ENCODE measurements at places on chromosomes 12 and 14.

DNA sequence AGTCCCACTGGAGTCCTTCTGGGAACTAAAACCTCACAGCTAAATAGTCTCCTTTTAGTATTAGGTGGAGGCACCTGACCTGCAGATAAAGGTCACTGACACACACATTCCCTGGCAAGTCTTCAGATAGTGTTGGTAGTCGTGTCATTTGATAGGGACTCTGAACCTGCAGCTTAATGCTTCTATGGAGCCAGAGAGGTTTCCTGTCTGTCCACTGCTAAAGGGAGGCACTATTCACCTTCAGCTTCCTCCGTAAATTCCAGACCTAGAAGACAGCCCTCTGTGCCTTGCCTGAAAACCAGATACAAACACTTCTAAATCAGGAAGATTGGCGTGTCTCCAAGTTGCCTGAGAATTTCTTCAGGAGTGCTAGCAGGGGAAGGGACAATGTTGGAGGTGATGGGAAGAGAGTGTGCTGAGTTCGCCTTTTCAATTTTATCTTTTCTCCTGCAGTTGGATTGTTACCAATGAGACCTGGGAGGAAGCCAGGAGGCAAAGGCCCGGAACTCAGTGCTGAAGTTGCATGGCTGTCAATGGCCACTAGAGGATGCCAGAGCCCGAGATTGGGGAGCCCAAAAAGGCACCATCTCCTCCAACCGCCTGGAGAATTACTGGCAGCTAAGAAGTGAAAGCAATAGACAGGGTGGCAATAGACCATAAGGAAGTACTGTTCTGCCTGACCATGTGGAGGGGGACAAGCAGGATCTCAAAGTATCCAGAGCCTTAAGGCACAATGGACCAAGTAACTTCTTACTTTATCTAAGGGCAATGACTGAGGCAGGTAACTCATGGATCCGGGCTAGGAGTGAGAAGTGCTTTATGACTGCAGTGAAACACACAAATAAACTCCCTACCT lies 81.6 kb upstream of the SCAF11 start:
- DNase-seq: peak; percentile 63

DNA sequence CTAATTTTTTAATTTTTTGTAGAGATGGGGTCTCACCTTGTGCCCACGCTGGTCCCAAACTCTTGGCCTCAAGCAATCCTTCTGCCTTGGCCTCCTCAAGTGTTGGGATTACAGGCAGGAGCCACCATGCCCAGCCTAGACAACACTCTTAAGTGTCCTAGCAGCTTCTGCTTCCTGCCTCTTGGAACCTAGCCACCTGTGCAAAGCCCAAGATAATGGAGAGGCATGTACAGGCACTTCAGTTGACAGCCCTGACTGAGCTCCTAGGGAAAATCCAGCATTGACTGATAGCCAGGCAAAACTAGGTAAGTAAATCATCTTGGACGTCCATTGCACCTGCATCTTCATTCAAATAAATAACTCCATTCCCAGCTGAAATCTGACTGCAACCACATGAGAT lies 15.5 kb downstream of the COX14 start:
- no peak for DNase-seq

- DNase-seq: no peak
These were observed 233.3 kb downstream of the CCDC59 start for GRCh38 chr12:82124711-82125380.

DNA sequence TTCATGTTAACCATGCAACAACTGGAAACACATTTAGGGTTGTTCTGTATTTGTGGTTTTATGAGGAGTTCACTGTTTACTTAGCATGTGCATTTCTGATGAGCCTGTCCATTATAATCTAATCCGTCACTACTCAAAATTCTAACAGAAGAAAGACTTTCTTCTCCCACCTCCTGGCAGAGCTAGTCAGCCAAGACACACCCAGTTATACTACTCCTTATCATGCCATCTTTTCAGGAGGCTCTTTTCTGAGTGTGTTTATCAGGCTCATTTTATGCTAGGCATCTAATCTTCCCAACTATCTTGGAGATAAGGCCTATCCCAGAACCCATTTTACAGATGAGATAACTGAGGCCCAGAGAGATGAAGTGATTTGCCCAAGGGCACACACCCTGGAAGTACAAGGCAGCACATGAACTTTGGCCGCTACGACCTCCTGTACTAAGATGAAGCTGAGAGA lies 10.4 kb upstream of the MED13L start:
- DNase-seq: no peak

DNA sequence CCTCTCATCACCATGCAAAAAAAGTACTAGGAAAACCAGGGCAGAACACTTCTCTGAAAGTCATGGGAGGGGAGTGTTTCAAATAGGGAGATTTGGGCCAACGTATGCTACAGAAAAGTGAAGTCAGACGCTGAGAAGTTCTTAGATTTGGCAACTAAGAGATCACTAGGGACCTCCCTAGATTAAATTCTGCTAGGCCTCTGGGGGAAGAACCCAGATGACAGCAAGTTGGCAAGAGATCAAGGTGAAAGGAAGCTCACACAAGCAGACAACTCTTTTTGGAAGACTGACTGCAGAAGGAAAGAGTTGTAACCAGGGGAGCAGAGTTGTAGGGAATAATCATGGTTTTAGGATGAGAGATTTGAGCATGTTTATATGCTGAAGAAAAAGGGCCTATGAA lies 20.7 kb downstream of the IQSEC3 start:
- DNase-seq: no peak

DNA sequence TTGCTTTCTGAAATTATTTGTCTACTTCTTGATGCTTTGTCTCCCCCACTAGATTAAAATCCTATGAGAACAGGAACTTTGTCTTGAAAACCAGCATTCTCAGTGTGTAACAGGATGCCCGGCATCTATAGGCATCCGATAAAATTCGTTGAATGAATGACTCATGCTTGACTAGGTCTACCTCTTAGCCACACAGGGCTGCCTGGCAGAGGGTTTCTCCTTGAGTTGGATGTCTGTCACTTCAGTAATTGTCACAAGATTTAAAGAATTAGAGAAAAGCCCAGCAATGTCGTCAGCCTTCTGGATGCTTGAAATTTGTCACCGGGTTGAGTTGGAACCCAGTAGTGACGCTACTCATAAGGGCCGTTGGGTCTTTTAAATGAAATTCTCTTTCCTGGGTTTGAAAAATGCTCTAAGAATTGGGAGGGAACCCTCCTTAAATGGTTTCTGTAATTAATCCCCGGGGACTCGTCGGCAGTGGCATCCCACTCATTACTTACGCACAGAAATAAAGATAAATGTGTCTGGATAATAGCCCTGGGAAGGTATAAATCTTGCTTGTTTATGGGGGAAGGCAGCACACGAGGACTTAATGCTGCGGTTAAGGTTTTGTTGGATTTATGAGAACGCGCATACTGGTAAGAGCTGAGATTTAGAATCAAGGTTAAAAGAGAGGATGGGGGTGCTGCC lies 194.1 kb downstream of the AACS start:
- DNase-seq: no peak
